ENCODE measurements at places on chromosomes 13 and 19.

DNA sequence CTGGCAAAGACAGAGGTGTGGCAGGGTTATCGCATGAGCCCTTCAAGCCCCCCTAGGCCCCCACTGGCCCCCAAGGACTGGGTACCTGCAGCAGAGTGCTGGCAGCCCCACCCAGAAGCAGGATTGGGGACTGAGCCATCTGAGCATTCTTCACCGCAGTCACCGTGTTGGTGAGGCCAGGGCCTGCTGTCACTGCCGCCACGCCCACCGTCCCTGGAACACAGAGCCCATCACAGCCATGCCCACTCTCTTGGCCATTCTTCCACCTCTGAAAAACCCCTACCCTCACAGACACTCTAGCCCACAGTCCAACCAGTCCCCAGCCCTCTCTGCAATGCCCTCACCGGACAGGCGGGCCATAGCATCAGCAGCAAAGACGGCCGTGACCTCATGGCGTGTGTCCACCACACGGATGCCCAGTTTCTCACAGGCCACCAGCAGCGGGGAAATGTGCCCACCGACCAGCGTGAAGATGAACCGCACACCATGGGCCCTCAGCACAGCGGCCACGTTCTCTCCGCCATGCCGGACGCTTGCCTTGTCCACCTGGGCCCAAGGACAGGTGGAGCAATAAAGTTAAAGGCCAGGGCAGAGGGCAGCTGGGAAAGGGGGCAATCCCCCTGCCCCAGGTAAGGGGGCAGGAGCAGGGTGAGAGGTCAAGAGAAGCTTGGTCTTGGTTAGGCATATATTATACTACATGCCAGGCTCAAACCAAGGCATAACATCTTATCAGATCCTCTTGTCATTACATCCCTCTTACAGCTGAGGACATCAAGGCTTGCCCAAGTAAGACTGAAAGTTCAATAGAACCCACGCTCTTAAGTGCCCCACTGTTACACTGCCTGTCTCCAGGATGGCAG, 16.1 kb downstream of the SYDE1 start:
- DNase-seq: no peak

- no peak for DNase-seq
Observed at GRCh38 chr19:33290956-33291622, 11.2 kb downstream of the CEBPA start.

DNA sequence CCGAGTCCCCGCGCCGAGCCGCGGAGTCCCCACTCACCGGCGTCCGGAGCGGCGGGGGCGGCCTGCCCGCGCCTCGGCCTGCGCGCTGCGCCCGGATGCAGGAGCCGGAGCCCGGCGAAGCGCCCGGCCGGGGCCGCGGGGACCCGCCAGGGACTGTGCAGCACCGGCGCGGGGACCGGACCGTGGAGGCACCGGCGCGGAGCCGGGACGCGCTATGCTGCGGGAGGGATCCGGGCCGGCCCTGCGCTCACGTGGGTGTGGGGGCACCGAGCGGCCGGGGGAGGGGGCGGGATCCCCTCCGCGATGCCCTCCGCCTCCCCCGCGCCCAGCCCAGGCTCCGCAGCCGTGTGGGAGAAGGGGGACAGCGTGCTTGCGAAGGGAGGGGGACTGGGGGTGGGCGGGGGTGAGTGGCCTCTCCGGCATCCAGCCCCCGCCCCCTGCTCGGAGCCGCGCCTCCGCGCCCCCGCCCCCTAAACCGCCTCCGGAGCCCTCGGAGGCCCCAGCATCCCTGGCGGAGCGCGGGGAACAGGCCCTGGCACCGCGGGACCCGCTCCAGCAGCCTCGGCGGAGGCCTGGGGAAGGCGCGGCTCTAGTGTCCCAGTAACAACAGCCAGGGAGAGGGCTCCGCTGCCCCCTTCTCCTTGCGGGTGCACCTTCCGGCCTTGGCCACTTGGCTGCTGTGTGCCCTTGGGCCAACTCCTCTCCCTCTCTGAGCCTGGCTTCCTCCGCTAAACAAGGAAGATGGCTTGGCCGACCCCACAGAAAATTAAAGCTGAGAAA, at the start of gene SLC1A6:
SLC1A6 (minus strand) TSS at position 389 of the 780 bp plus-strand sequence. CDS start 6,954 bp downstream, outside the sequence.
- no peak for DNase-seq

- no peak for DNase-seq
Observed at GRCh38 chr13:94369972-94370436, 109.5 kb downstream of the DCT start.

- no peak for DNase-seq
Observed at GRCh38 chr13:77737583-77738200, 40.2 kb downstream of the SLAIN1 start.

DNA sequence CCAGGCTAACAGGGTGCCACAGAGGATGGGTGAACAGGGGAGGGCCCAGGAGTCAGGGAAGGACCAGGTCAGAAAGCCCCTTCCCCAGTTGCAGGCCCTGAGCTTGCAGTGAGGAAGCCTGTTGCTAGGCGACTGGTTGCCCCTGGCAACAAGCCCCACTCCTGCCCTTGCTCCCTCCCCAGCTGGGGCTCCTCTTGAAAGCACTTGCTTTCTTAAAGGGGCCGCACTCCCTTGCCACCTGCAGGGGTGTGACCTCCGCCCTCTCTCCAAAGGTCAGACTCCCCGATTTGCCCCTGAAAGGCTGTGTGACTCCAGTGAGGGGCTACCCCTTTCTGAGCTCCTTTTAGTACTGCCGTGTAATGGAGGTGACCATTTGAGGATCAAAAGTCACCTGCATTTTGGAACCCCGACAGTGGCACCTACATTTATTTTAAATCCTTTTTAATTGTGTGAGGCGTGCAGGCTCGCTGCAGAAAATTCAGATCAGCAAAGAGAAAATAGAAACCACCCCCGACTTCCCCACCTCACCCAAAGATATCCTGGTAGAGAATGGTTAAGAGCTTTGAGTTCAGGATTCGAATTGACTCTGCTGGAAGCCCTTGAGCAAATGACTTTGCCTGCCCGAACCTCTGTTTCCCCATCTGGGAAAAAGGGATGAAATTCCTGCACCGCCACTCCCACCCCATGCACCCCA, 4.8 kb downstream of the FCHO1 start:
- DNase-seq: no peak

GRCh38 chr13:36370108-36370429, 23.9 kb upstream of the SPART start:
- no peak for DNase-seq

DNA sequence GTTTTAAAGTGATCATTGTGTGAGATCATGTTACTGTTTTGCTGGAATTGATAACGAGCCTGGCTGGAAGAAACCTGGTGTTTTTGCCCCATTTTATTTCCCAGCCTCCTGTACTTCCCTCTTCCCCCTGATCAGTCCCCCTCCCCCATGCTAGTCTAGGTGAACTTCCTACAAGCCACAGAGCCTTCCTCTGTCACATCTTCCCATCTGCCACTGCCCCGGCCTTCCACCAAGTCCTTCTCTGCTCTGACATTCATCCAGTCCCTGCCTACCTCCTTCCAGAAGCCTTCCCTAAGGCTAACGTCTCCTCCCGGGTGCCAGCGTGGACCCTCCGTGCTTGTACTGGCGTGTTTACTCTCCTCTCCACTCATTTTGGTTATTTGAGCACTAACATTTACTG, 14.3 kb downstream of the FARP1 start:
- no peak for DNase-seq

DNA sequence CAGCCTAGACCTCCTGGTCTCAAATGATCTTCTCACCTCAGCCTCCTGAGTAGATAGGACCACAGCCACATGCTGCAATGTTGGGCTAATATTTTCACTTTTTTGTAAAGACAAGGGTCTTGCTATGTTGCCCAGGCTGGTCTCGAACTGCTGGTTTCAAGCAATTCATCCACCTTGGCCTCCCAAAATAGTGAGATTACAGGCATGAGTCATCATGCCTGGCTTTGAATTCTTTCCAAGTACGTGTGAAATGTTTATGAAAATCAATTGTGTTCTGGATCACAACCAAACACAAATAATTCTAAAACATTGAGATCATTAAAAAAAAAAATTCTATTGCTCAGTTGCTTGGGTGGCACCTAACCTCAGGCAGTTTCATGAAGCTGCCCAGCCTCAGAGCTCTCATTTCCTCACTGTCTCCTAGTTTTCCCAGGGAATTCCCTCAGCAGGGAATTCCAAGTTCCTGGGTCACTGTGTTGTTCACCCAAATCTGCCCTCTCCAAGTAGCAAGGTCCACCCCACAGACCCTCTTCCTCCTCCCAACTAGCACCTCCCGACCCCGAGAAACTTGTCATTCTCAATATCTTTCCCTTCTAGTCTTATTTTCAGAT, 44.8 kb downstream of the ING1 start:
- no peak for DNase-seq

- peak; percentile 97 for DNase-seq
Observed at GRCh38 chr19:45692187-45693105, at the start of gene QPCTL. QPCTL (plus strand) TSS chr19:45692666; CDS start chr19:45692704, 38 bp downstream.

DNA sequence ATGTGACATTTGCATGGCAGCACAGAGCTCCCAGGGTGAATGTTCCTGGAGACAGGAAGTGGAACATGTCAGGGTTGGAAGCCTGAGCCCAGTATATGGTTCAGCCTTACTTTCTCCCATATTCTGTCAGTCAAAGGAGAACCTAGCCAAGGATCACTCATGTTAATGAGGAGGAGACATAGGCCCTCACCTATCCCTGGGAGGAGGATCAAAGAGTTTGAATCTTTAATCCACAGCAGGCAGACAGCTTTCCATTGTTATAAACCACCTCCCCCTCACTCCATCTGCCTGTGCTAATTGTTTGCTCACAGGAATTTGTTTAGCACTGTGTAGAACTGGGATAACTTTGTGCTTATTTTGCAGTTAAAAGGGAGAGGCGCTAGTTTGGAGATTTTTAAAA, 1069.1 kb downstream of the EFNB2 start:
- no peak for DNase-seq

GRCh38 chr13:24463078-24463477, 49.5 kb downstream of the PARP4 start:
- no peak for DNase-seq

GRCh38 chr13:107765724-107766401, 449.5 kb downstream of the LIG4 start:
- DNase-seq: no peak

GRCh38 chr13:26679411-26680122, 81.0 kb downstream of the GPR12 start:
- no peak for DNase-seq

GRCh38 chr19:45767881-45768654, 984 bp downstream of the SIX5 start:
- DNase-seq: no peak

GRCh38 chr19:6714749-6715555, 5.5 kb downstream of the C3 start:
- DNase-seq: no peak

GRCh38 chr13:36549755-36550154, 117.5 kb downstream of the CCNA1 start:
- DNase-seq: no peak

DNA sequence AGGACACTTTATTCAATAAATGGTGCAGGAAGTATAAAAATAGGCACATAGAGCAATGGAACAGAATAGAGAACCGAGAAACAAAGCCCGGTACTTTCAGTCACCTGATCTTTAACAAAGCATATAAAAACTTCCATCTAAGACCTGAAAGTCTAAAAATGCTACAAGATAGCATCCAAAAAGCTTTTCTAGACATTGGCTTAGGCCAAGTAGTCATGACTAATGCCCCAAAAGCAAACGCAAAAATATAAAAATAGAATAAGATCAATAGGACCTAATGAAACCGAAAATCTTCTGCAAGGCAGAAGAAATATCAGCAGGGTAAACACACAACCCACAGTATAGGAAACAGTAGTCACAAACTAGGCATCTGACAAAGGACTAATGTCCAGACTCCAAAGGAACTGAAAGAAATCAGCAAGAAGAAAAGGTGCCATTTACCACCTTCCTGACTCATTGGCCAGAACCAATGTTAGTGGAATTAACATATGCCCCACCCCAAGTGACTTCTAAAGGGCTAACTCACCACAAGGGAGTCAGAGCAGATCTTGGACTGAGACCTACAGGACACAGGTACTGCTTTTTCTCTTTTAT, 40.8 kb upstream of the CEACAM21 start:
- no peak for DNase-seq

- no peak for DNase-seq
Observed at GRCh38 chr19:14375582-14376291, 5.5 kb upstream of the ADGRE5 start.

- DNase-seq: no peak
Observed at GRCh38 chr19:718991-719512, 10.3 kb downstream of the PALM start.

DNA sequence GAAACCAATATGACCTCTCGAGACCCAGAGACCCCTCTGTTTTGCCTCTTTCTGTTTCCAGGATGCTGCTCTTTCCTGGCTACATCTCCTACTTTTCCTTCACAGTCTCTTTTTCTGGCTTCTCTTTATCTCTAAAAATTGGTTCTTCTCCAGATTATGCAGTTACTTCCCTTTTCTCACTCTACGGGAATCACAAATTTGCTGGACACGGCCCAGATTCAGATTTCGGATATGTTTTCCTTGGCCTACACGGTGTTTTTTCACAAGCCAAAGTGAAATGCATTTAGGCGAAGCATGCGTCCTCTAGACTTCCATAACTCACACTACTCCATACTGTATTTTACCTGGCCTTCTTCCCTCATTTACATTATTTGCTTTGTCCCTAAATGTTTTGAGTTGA, 214.7 kb upstream of the MIR17HG start:
- DNase-seq: no peak

GRCh38 chr13:49279112-49279511, 31.4 kb downstream of the CDADC1 start:
- no peak for DNase-seq

GRCh38 chr19:55690109-55690768, 15.2 kb downstream of the EPN1 start:
- no peak for DNase-seq

GRCh38 chr13:29472332-29472961, 123.0 kb downstream of the SLC7A1 start:
- DNase-seq: no peak

GRCh38 chr13:66369666-66370065, 860.5 kb downstream of the PCDH9 start:
- no peak for DNase-seq

- no peak for DNase-seq
Observed at GRCh38 chr13:102617697-102618350, 21.0 kb downstream of the TPP2 start.

DNA sequence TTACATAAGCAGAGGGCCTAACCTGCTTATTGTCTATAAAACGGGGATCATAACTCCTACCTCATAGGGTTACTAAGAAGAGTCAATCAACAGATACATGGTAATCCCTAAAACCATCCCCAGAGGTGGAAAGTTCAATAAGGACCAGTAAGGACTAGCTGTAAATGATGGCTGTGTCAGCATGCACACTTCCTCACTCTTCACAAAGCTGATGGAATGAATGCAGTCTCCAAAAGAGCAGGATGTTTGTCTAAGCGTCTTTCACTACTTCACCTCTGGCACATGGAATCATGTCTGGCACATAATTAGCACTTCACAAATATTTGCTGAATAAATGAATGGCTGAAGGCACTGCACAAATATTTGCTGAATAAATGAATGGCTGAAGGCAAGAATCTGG, 134.2 kb downstream of the MIPEP start:
- DNase-seq: no peak

GRCh38 chr19:56477429-56478338, 539 bp upstream of the ZNF667 start:
- peak; percentile 46 for DNase-seq

Measured in T-helper 1 cell (primary cell).